Stimulated activated CD4-positive, alpha-beta T cell treated with anti-CD3 and anti-CD28 coated beads, TNF-alpha, amount 100 ng/mL, for 48 hours (primary cell): ENCODE measurements at places on chromosomes 5 and 9.

GRCh38 chr5:96775689-96776088 lies 32.1 kb downstream of the ERAP1 start:
- no peak for DNase-seq

GRCh38 chr9:127972236-127972871 lies 8.4 kb downstream of the EEIG1 start:
- no peak for DNase-seq

GRCh38 chr5:150271923-150272322 lies 17.6 kb downstream of the CAMK2A start:
- DNase-seq = no peak

- peak; percentile 77 for DNase-seq
Observed at GRCh38 chr5:79857714-79858409, 133.2 kb downstream of the MTX3 start.

GRCh38 chr9:21965401-21965951 lies 28.7 kb downstream of the CDKN2A start:
- DNase-seq = peak; percentile 30

DNA sequence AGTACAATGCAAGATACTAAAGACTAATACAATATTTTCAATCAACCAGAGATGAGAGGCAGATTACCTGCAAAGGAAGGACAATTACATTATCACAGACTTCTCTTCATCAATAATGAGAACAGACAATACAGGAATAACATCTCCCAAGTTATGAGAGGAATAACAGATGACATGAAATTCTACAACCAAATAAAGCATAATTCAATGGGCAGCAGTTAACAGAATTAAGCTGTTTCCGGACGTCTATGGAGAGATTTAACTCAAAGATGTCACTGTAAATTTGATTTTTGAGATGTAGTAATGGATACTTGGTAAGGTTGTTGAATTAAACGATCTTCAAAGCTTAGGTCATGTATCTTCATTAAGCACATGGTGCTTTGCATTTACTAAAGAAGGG lies 19.8 kb upstream of the PARP8 start:
- DNase-seq = no peak

DNA sequence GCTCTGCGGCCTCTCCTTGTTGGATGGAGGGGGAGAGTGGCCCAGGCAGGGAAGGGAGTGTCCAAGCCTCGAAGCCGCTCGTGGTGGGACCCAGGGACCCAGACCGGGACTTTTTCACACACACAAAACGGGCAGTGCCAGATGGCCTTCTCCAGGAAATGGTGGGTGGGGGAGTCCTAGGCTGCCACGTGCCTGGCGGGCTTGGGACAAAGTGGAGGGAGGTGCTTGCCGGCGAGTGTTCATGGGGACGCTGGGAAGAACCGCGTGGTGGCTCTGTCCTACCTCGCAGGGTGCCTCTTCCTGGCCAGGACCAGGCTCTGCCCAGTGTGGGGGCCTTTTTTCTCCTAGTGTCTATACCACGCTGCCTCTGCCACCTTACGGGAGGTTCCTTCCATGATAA lies 155.0 kb upstream of the COL5A1 start:
- no peak for DNase-seq
